Mesothelial cell of epicardium (in vitro differentiated cells): ENCODE measurements at places on chromosomes 2 and 18.

GRCh38 chr2:178191004-178191508, 3.3 kb upstream of the OSBPL6 start:
- H3K27me3 ChIP-seq, result peaks cover 38% of the 10 kb centered on the region
- H3K4me1 ChIP-seq, result peaks cover 10% of the 10 kb centered on the region
- no peak overlapping the region for H3K27ac ChIP-seq
- H3K36me3 ChIP-seq, result no peaks in the 10 kb centered on the region

- peaks cover 19% of the 10 kb centered on the region for H3K4me1 ChIP-seq
- H3K27me3 ChIP-seq, result peaks cover 65% of the 10 kb centered on the region
- no peaks in the 10 kb centered on the region for H3K36me3 ChIP-seq
- DNase-seq, result no peak
- peak overlapping the region; percentile 21 for H3K27ac ChIP-seq
- peak overlapping the region; percentile 79 for H3K4me3 ChIP-seq
These were observed 1.7 kb downstream of the EMILIN2 start for GRCh38 chr18:2848247-2849246.

DNA sequence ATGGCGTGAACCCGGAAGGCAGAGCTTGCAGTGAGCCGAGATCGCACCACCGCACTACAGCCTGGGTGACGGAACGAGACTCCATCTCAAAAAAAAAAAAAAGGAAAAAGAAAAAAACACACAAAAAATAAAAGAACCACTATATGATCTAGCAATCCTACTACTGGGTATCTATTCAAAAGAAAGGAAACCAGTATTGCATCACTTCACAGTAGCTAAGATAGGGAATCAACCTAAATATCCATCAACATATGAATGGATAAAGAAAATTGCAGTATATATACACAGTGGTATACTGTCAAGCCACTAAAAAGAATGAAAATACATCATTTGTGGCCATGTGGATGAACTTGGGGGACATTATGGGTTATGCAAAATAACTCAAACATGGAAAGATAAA, 37.9 kb downstream of the METTL21A start:
- no peaks in the 10 kb centered on the region for H3K27me3 ChIP-seq
- H3K4me1 ChIP-seq, result no peaks in the 10 kb centered on the region
- no peak overlapping the region for H3K27ac ChIP-seq
- H3K4me3 ChIP-seq, result no peak overlapping the region

- DNase-seq, result no peak
- no peaks in the 10 kb centered on the region for H3K27me3 ChIP-seq
- peaks cover 7% of the 10 kb centered on the region for H3K4me1 ChIP-seq
- peaks cover 8% of the 10 kb centered on the region for H3K36me3 ChIP-seq
These were observed 6.3 kb upstream of the RALBP1 start for GRCh38 chr18:9468998-9469397.

DNA sequence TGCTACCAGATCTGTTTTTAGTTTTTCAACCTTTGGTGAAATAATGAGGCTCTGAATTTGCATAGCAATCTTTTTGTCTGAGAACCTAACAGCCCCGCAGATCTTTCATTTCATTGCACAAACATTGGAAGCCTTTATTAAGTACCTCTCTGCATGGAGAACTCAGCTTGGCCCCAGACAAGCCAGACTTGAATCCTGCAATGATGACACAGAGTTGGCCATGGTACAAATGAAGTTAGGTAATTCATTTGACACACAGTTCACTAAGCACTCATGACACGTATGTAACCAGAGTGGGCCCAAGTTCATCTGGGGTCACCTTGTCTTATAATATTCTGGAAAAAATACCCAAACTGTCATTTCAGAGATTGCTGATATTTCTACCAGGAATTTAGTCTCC, 439.1 kb upstream of the ID2 start:
- peaks cover 16% of the 10 kb centered on the region for H3K4me1 ChIP-seq
- DNase-seq, result no peak
- no peaks in the 10 kb centered on the region for H3K27me3 ChIP-seq
- H3K27ac ChIP-seq, result no peak overlapping the region

- H3K4me3 ChIP-seq, result no peak overlapping the region
- no peak overlapping the region for H3K27ac ChIP-seq
- no peaks in the 10 kb centered on the region for H3K4me1 ChIP-seq
- H3K36me3 ChIP-seq, result peaks cover 11% of the 10 kb centered on the region
- no peaks in the 10 kb centered on the region for H3K27me3 ChIP-seq
- DNase-seq, result no peak
These were observed 154.9 kb upstream of the EPHA4 start for GRCh38 chr2:221726894-221727513.

GRCh38 chr2:166627893-166628292, 133.8 kb upstream of the SCN7A start:
- no peaks in the 10 kb centered on the region for H3K27me3 ChIP-seq
- H3K36me3 ChIP-seq, result no peaks in the 10 kb centered on the region
- no peaks in the 10 kb centered on the region for H3K4me1 ChIP-seq
- no peak overlapping the region for H3K27ac ChIP-seq
- no peak overlapping the region for H3K4me3 ChIP-seq
- no peak for DNase-seq

DNA sequence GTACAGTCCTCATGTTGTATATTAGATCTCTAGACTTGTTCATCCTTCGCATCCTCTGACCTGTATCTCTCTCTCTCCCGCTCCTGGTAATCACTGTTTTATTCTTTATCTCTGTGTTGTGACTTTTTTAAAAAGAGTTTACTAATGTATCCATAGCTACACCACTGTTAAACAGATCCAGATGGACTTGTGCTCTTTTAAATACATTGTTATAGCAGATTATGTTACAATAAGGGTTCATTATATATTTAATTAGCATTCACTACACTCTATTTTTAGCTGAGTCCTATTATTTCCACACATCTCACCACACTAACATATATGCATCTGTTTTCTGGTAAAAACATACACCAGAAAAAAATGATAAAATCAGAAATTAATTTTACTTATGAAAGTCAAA, 90.5 kb downstream of the RBM43 start:
- no peak overlapping the region for H3K27ac ChIP-seq
- H3K4me1 ChIP-seq, result no peaks in the 10 kb centered on the region
- H3K27me3 ChIP-seq, result no peaks in the 10 kb centered on the region
- no peak for DNase-seq
- H3K4me3 ChIP-seq, result no peak overlapping the region

DNA sequence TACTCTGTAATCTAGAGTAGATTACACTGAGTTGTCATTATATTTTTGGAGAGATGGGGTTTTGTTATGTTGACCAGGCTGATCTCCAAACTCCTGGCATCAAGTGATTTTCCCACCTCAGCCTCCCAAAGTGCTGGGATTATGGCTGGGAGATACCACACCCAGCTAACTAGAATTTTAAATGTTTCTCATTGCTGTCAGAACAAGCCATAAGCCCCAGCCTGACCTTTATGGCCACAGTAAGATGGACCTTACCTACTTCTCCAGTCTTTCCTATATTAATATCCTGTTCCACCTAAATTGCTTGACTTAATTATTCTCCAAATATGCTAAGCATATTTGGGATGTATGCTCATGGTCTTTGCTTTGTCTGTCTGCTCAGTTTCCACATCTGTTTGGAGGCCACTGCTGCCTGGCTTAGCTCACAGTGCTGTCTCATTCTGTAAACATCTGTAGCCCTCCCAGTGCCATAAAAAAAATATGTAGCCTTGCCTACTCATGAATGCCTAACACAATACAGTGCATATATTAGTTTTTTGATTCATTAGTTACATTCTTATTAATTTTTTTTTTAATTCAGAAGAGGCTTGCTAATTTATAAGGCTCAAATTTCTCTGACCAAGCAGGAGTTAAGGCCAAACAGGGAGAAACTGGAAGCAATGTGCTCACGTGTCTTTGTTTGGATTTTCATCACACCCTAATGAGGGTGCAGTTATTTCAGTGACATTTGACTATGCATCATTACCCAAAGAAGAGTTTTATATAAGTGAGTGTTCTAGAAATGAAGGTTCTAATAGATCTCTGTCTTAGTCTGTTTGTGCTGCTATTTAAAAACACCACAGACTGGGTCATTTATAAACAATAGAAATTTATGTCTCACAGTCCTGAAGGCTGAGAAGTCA, 45.3 kb upstream of the PSME4 start:
- no peak overlapping the region for H3K4me3 ChIP-seq
- H3K27ac ChIP-seq, result peak overlapping the region; percentile 51
- DNase-seq, result no peak

DNA sequence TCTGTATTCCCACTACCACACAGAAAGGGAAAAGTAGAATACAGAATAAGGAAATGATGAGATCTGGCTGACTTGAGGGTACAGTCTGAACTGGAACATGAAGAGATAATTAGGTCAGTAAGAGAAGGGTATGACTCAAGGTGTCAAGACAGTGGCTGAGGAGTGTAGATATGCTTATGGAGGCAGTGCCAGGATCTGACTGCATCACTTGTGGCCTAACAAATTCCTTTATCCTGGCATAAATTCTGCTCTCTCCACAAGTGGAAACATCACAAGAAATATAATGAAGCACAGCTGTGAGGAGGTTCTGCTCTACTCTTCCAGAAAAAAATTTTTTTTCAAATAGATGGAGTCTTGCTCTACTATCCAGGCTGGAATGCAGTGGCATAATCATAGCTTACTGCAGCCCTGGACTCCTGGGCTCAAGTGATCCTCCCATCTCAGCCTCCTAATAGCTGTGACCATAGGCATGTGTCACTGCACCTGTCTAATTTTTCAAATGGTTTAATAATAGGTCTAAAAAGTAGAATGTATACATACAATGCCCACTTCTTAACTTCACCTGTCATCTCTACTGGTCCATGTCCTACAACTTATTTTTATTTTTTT, 85.3 kb downstream of the C2orf74 start:
- no peaks in the 10 kb centered on the region for H3K27me3 ChIP-seq
- DNase-seq, result no peak
- no peak overlapping the region for H3K4me3 ChIP-seq
- peaks cover 45% of the 10 kb centered on the region for H3K36me3 ChIP-seq

GRCh38 chr2:99421469-99421868, 68.3 kb downstream of the REV1 start:
- no peaks in the 10 kb centered on the region for H3K27me3 ChIP-seq
- DNase-seq, result no peak
- peaks cover 31% of the 10 kb centered on the region for H3K36me3 ChIP-seq
- H3K4me3 ChIP-seq, result no peak overlapping the region

GRCh38 chr18:79466591-79466990, 70.9 kb downstream of the NFATC1 start:
- H3K36me3 ChIP-seq, result no peaks in the 10 kb centered on the region
- no peak overlapping the region for H3K27ac ChIP-seq
- no peak overlapping the region for H3K4me3 ChIP-seq
- H3K4me1 ChIP-seq, result peaks cover 7% of the 10 kb centered on the region
- no peaks in the 10 kb centered on the region for H3K27me3 ChIP-seq
